ENCODE measurements at places on chromosomes 2 and 18.

DNA sequence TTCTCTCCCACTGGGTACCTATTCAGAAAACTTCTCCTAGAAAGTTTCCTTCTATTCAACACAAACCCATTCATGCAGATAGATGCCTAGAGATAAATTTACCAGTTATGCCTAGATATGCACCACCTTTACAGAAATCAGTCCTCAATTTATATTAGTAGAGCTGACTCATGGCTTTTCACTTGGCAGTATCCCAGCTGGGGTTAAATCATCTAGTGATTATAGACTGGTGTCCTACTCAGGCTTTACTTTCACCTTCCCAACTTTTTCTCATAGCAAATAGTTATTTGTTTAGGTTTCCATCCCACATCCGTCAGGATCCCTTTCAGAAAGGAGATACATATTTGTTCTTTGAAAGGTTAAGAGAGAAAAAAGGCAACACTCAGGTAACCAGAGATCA is 124.5 kb downstream of the AQP4 start:
- DNase-seq: no peak

- no peak for DNase-seq
Measured at GRCh38 chr18:31497836-31498573, at the start of gene DSG2. Gene DSG2 (plus strand): TSS chr18:31498177. CDS start chr18:31498252, 75 bp downstream.

DNA sequence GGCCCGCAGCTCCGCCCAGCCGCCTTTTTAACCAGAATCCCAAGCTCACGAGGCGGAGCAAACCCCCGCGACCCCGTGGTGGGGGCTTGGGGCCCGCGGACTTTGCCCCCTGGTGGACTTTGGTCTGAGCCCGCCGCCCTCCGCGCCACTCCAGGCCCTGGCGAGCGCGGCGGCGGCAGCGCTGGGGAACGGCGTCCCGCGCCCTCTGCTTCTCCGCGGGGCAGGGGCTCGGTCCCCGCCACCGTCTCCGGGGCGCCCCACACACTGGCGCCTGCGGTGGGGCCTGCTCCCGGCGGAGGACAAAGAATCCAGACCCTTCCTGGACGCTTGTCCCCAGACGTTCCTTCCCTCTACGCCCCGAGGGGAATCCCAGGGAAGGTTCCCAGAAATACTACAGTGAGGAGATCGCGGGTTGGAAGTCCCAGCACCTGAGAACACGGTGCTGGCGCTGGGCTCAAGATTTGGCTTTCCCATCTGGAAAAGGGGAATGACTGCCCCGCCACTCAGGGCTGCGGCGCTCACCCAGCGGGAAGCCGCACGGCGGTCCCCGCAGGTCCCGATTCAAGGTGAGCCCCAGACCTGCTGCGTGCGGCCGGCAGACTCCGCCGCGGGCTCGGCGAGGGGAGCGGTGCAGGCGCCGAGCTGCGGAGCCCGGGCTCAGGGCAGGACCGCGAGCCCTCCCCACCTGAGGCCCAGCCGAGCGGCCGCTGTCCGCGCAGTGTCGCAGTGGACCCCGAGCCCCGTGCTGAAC is at the start of gene HAAO:
TSS of gene HAAO (minus strand) at position 1 of the 751 bp plus-strand sequence. CDS start 47 bp downstream, outside the sequence.
- DNase-seq: no peak

DNA sequence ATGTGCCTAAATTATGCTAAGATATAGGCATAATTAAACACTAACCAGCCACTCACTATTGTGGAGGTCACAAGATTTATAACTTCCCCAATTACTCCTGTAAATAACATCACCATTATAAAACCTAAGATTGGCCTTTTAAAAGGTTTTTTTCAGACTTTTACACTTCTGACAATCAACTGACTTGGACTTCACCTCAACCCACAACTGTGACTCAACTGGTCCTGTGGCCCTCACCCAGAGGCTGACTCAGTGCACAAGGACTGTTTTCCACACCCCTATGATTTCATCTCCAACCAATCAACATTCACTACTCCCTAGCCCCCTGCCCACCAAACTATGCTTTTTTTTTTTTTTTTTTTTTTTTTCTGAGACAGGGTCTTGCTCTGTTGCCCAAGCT is 11.6 kb downstream of the TTR start:
- no peak for DNase-seq

GRCh38 chr2:219497495-219498279 is 1.0 kb upstream of the GMPPA start:
- no peak for DNase-seq

- no peak for DNase-seq
Measured at GRCh38 chr2:230166557-230167170, 53.1 kb downstream of the SP110 start.

DNA sequence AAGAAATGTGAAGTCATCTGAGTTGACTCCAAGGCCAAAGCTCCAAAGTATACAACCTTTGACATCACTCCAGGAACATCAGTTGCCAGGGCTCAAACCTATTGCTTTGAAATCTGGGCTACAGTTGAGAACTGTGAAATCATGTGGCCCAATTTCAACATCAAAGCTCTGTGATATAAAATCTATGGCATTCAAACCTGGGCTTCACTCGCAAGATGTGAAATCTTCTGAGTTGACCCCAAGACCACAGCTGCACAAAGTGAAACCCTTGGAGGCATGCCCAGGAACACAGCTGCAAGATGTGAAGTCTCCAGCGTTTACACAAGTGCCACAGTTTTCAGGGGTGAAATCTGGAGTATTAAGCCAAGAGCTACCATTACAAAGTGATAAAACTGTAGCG is 9.4 kb upstream of the ZNF512 start:
- no peak for DNase-seq

GRCh38 chr2:210873631-210874030 is 317.2 kb downstream of the CPS1 start:
- no peak for DNase-seq

Data from activated CD4-positive, alpha-beta T cell treated with anti-CD3 and anti-CD28 coated beads, Interleukin-2, amount 50 U/mL, for 24 hours (primary cell).